Psoas muscle (tissue), 8 donors: ENCODE measurements at places on chromosomes 12 and 14. TPM values are rescaled to one million over a fixed set of nuclear protein-coding genes. Genes with fewer than 3 reads are reported as not detected.

Gene ZDHHC22
- not detected for total RNA-seq

Gene BDKRB1
- total RNA-seq = not detected

Gene WNT5B
- total RNA-seq = 2.2 TPM

Gene LRIG3
- total RNA-seq = 5.1 TPM

Gene NGB
- total RNA-seq = not detected

Gene RFC5
- 4.6 TPM for total RNA-seq

Gene TAS2R42
- not detected for total RNA-seq

Gene ASCL1
- total RNA-seq = not detected

Gene GARIN6
- total RNA-seq = not detected

Gene LBHD2
- not detected for total RNA-seq

Gene TAS2R31
- total RNA-seq = 0.57 TPM

Gene HPD
- 3.2 TPM for total RNA-seq

Gene SDS
- not detected for total RNA-seq

Gene MGP
- 159 TPM for total RNA-seq

Gene ADCY4
- total RNA-seq = 12.1 TPM

Gene MANSC4
- total RNA-seq = not detected

Gene BEST3
- 181 TPM for total RNA-seq

Gene RPGRIP1
- total RNA-seq = not detected

- H3K4me1 ChIP-seq = peaks cover under 1% of the 10 kb centered on the region
- H3K4me3 ChIP-seq = no peak overlapping the region
- no peak for DNase-seq
- H3K36me3 ChIP-seq = peaks cover 11% of the 10 kb centered on the region
- no peaks in the 10 kb centered on the region for H3K27me3 ChIP-seq
- no peak overlapping the region for H3K27ac ChIP-seq
Observed at GRCh38 chr14:105460116-105460515, 14.5 kb upstream of the CRIP2 start.

- no peaks in the 10 kb centered on the region for H3K27me3 ChIP-seq
- H3K4me1 ChIP-seq = peaks cover 72% of the 10 kb centered on the region
- no peaks in the 10 kb centered on the region for H3K36me3 ChIP-seq
- peak; percentile 35 for DNase-seq
- H3K27ac ChIP-seq = peak overlapping the region; percentile 97
Observed at GRCh38 chr14:69615496-69616407, 4.4 kb downstream of the SUSD6 start.

- H3K4me3 ChIP-seq = no peak overlapping the region
- no peaks in the 10 kb centered on the region for H3K36me3 ChIP-seq
- no peak for DNase-seq
- H3K27me3 ChIP-seq = no peaks in the 10 kb centered on the region
- H3K4me1 ChIP-seq = no peaks in the 10 kb centered on the region
Observed at GRCh38 chr14:77199590-77199989, 18.0 kb downstream of the TMEM63C start.

GRCh38 chr14:31456841-31457664, at the start of gene DTD2:
Gene DTD2, minus strand, starts transcription at chr14:31457506. Its CDS starts 113 bp downstream, at chr14:31457393.
- H3K27ac ChIP-seq = peak within 1 kb of the TSS; percentile 94
- peak within 1 kb of the TSS; percentile 90 for H3K4me3 ChIP-seq
- peaks cover 11% of the 10 kb centered on the region for H3K4me1 ChIP-seq

- H3K4me3 ChIP-seq = peak overlapping the region; percentile 15
- no peaks in the 10 kb centered on the region for H3K36me3 ChIP-seq
- H3K4me1 ChIP-seq = peaks cover 2% of the 10 kb centered on the region
- no peak overlapping the region for H3K27ac ChIP-seq
- no peaks in the 10 kb centered on the region for H3K27me3 ChIP-seq
- DNase-seq = no peak
Observed at GRCh38 chr14:23430016-23430722, 5.3 kb downstream of the MYH7 start.

DNA sequence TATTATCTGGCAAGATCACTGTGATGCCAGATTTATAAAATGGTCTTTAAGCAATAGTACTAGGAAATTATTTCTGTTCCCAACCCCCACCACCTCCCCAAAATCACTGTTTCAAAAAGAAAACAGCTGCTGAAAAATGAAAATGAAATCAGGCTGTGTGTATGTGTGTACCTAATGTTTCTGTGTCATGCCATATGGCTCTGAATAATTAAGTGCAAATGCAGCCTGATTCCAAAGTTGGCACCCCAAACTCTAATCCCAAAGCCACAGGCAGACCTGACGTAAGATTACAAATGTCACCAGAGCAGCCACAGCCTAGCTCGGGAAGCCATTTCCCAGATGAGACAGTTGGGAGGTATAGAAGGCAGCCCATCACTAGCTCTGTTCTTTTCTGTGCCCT, 175.5 kb downstream of the MED13L start:
- no peaks in the 10 kb centered on the region for H3K27me3 ChIP-seq
- H3K4me3 ChIP-seq = no peak overlapping the region
- peaks cover 33% of the 10 kb centered on the region for H3K4me1 ChIP-seq
- no peak for DNase-seq

GRCh38 chr12:68003777-68004176, 14.5 kb downstream of the IFNG-AS1 start:
- H3K27ac ChIP-seq = no peak overlapping the region
- no peaks in the 10 kb centered on the region for H3K27me3 ChIP-seq
- no peaks in the 10 kb centered on the region for H3K36me3 ChIP-seq
- no peaks in the 10 kb centered on the region for H3K4me1 ChIP-seq

- H3K27ac ChIP-seq = peak overlapping the region; percentile 54
- no peaks in the 10 kb centered on the region for H3K27me3 ChIP-seq
- no peak for DNase-seq
- H3K36me3 ChIP-seq = no peaks in the 10 kb centered on the region
- peaks cover 25% of the 10 kb centered on the region for H3K4me1 ChIP-seq
Observed at GRCh38 chr14:61438860-61439765, 117.7 kb downstream of the PRKCH start.

- no peak overlapping the region for H3K27ac ChIP-seq
- DNase-seq = no peak
- no peak overlapping the region for H3K4me3 ChIP-seq
- H3K27me3 ChIP-seq = no peaks in the 10 kb centered on the region
- H3K36me3 ChIP-seq = no peaks in the 10 kb centered on the region
Observed at GRCh38 chr14:41662780-41663472, 56.2 kb downstream of the LRFN5 start.

GRCh38 chr12:5395443-5396271, 36.3 kb upstream of the NTF3 start:
- no peaks in the 10 kb centered on the region for H3K27me3 ChIP-seq
- DNase-seq = no peak
- H3K4me3 ChIP-seq = no peak overlapping the region
- no peaks in the 10 kb centered on the region for H3K36me3 ChIP-seq

- H3K4me3 ChIP-seq = no peak overlapping the region
- no peaks in the 10 kb centered on the region for H3K36me3 ChIP-seq
- H3K27ac ChIP-seq = no peak overlapping the region
- no peaks in the 10 kb centered on the region for H3K4me1 ChIP-seq
- DNase-seq = no peak
- no peaks in the 10 kb centered on the region for H3K27me3 ChIP-seq
Observed at GRCh38 chr12:79217306-79217705, 352.7 kb downstream of the SYT1 start.

DNA sequence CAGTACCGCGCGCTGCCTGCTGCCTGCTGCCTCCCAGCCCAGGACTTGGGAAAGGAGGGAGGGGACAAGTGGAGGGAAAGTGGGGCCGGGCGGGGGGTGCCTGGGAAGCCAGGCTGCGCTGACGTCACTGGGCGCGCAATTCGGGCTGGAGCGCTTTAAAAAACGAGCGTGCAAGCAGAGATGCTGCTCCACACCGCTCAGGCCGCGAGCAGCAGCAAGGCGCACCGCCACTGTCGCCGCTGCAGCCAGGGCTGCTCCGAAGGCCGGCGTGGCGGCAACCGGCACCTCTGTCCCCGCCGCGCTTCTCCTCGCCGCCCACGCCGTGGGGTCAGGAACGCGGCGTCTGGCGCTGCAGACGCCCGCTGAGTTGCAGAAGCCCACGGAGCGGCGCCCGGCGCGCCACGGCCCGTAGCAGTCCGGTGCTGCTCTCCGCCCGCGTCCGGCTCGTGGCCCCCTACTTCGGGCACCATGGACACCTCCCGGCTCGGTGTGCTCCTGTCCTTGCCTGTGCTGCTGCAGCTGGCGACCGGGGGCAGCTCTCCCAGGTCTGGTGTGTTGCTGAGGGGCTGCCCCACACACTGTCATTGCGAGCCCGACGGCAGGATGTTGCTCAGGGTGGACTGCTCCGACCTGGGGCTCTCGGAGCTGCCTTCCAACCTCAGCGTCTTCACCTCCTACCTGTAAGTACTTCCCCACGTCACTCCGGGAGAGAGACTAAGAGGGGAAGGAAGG, at the start of gene LGR5:
LGR5 (plus strand) TSS at position 186 of the 732 bp plus-strand sequence; CDS start at position 469, 283 bp downstream.
- peak within 1 kb of the TSS; percentile 76 for H3K4me3 ChIP-seq
- H3K4me1 ChIP-seq = no peaks in the 10 kb centered on the region
- no peaks in the 10 kb centered on the region for H3K36me3 ChIP-seq
- no peaks in the 10 kb centered on the region for H3K27me3 ChIP-seq
- H3K27ac ChIP-seq = peak within 1 kb of the TSS; percentile 74

DNA sequence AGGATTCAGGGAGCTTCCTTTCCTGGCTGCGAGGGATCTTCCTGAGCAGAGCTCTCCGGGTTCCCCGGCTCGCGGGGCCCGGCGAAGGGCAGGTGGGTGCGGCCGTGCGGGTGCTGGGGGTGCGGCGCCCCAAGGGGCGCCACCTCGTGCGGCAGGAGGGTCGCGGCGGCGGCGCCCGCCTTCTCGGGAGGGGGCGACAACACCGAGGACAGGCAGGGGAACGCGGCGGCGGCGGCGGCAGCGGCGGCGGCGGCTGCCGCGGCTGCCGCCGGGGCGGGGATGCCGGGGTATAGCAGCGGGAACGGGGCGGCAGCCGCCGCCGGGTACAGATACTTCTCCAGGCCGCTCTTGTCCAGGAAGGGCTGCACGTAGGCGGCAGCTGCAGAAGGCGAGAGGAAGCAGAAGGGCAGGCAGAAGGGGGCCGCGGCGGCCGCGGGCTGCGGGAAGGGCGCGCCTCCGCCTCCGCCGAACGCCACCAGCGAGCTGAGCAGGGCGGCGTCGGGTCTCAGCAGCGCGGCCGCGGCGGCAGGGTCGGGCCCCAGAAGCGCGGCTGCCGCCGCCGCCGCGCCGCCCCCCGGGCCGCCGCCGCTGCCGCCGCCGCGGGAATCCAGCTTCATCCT, 2.7 kb downstream of the BHLHE41 start:
- H3K4me3 ChIP-seq = peak overlapping the region; percentile 77
- H3K27me3 ChIP-seq = no peaks in the 10 kb centered on the region
- peak; percentile 48 for DNase-seq
- peaks cover 37% of the 10 kb centered on the region for H3K4me1 ChIP-seq
- H3K36me3 ChIP-seq = no peaks in the 10 kb centered on the region

DNA sequence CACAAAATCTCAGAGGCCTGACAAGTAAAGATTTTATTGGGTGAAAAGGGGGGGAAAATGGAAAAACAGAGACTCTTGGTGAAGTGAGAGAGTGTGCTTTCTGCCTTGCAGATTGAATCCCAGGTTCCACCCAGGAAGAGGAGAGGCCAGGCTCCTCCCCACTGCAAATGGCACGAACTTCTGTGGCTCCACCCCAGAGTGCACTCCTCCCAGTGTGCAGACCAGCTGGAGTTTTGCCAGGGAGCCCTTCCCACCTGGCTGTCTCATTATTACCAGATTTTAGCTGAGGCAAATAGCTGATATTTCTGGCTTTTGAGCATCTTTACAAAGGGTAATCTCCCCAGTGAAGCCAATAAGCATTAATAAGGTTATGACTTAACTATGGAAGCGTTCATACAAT, 51.9 kb downstream of the TESPA1 start:
- H3K27ac ChIP-seq = no peak overlapping the region
- no peaks in the 10 kb centered on the region for H3K4me1 ChIP-seq
- DNase-seq = no peak
- no peak overlapping the region for H3K4me3 ChIP-seq
- no peaks in the 10 kb centered on the region for H3K27me3 ChIP-seq
- no peaks in the 10 kb centered on the region for H3K36me3 ChIP-seq

DNA sequence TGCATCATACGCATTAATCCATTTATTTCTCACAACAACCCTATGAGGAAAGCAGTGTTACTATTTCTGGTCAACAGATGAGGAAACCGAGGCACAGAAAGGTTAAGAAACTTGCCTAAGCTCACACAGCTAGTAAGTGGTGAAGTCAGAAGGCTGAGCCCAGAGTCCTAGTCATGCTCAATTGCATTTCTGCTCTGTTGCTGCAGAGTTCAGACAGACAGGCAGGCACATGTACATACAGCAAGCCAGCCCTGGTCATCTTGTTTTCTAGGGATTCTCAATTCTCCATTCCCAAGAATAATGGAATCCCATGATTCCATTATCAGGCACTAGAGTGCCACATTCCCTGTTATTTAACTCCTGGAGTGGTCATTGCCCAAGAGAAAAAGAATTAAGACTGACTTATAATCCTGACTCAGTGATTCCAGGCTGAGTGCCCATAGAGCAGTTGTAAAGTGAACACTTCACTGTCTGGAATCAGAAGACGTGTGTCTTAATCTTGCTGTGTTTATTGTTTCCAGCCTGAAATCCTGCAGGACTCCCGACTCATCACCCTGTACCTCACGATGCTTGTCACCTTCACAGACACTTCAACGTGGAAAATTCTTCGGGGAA, 10.7 kb downstream of the UBE3B start:
- DNase-seq = no peak
- H3K4me3 ChIP-seq = no peak overlapping the region
- H3K27ac ChIP-seq = no peak overlapping the region

DNA sequence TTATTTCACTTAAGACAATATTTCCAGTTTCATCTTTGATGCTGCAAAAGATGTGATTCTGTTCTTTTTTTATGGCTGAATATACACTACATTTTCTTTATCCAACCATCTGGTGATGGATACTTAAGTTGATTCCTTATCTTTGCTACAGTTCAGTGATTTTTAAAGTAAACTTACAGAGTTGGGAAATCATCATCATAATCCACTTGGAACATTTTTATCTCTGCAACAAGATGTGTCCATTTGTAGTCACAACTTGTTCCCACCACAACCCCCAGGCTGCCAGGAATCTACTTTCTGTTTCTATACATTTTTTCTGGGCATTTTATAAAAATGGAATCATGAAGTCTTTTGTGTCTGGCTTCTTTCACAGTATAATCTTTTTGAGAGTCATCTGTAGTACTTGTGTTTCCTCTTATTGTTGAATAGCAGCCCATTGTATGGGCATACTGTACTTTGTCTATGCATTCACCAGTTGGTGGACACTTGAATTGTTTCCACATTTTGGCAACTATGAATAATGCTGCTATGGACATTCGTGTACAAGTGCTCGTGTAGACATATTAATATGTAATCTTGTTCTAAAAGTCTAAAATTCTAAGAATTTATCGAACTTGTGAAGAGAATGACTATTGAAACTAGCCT, 212.5 kb upstream of the DDHD1 start:
- DNase-seq = no peak
- H3K4me3 ChIP-seq = no peak overlapping the region
- H3K4me1 ChIP-seq = no peaks in the 10 kb centered on the region
- no peaks in the 10 kb centered on the region for H3K27me3 ChIP-seq

DNA sequence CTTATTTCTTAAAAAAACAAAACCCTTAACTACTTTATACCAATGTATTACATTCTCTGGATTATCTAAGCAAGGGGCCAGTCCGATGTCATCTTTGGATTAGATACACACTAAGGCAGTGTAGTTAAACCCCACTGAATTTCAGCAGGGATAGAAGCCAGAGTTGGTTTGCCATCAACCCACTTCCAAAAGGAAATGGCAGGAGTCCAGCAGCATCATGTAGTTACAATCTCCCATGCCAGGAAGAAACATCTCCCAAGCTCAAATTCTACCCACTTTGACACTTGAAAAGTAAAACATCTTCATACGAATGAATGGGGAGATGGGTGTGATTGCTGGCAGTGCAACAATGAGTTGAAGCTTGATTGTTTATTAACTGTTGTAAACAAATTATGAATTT, 203.5 kb upstream of the PLXNC1 start:
- no peak overlapping the region for H3K27ac ChIP-seq
- H3K36me3 ChIP-seq = no peaks in the 10 kb centered on the region
- no peaks in the 10 kb centered on the region for H3K27me3 ChIP-seq
- DNase-seq = no peak

GRCh38 chr12:53532524-53533445, 25.5 kb upstream of the NPFF start:
- no peak for DNase-seq
- H3K4me1 ChIP-seq = no peaks in the 10 kb centered on the region
- peaks cover 22% of the 10 kb centered on the region for H3K36me3 ChIP-seq
